ENCODE measurements at places on chromosomes 5 and 9.

DNA sequence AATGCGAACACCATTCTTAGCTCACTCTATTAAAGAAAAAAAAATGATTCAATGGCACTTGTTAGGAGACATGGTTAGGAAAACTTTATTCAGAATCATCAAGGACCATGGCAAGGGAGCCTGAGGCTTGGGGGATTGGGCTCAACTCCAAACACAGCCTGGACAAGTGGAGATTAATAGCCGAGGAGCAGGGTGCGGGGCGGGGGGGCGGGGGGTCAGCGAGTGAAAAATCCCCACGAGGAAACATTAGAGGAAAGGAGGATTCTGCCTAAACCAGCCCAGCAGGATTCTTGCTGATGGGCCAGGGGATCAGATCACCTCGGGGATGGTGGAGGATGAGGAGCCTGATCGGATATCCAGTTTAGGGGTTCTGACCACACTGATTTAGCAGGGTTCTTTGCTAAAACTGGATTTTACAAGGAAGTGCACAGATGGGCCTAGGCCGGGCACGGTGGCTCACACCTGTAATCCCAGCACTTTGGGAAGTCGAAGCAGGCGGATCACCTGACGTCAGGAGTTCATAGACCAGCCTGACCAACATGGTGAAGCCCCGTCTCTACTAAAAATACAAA, 24.4 kb upstream of the FIBCD1 start:
- DNase-seq: no peak

- DNase-seq: no peak
Measured at GRCh38 chr9:87300915-87301314, 196.8 kb upstream of the DAPK1 start.

DNA sequence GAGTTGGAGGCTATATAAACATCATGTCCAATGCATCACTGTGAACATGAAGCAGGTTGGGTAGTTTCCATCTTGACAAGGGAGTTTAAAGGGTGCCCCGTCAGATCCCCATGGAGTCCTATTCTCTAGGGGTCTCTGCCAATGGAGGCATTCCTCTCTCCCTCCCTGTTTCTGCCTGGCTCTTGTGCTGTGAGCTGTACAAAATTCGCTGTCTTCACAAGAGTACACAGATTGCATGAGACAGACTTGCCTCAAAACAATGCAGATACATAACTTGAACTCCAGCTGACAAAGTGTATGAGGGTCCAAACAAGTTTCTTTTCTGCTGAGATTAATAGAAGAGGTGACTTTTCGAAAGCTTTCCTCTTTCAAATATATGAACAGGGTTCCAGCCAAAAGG, 165.2 kb downstream of the SPOCK1 start:
- no peak for DNase-seq

- DNase-seq: no peak
Measured at GRCh38 chr5:136120529-136120928, 12.1 kb upstream of the SMAD5 start.

DNA sequence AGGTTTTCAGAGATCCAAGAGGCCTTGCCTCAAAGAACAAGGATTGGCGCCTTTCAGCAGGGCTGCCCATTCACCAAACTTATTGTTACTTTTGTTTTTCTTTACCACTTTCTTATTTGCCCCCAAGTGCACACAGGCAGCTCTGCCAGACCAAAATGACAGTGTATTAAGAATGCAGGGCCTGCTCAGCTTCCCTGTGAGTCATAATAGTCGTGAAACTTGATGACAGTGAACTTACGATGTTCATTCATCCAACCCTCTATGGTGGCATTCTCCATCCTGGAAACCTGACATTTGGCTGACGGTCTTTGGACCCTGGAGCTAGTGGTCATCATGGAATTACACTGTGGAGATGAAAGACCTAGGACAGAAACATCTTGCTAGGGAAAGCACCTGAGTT, 44.3 kb downstream of the UBE2QL1 start:
- no peak for DNase-seq

DNA sequence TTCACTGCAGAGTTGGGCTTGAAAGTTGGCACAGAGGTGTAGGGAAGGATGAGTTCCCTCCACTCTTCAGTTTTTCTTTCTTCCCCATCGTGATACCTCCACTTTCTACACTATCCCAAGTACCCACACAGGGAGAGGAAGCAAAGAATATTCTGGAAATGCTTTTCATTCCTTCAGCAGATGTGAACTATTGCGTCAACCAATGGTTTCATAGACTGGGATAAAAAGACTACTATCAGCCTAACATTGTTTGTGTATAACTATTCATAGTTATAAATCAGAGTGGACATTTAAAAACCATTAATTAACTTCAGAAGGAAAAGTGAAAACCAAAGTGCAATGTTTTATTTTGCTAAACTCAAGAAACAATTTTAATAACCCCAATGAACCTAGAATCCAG, 63.6 kb upstream of the MAMDC2 start:
- DNase-seq: no peak

GRCh38 chr5:150136305-150137167, 19.1 kb downstream of the PDGFRB start:
- DNase-seq: no peak

- DNase-seq: no peak
Measured at GRCh38 chr5:149837680-149838269, 106.8 kb downstream of the PDE6A start.

DNA sequence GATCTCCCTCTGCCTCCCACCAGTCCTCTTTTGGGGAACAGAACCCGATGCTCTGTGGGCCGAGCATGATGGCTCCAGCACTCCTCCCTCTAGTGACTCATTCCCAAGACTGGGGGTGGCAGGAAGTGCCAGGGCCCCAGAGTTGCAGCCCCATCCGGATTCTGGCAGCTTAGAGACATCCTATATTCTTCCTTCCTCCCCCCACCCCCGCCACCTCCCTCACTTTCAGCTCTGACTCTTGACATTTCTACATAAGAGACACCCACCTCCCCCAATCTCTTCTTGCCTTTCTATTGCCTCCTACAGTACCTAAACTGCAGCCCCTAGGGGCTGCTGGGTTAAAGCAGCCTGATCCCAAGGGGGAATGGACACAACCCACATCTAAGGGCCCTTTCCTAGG, 47.1 kb upstream of the MATR3 start:
- DNase-seq: no peak

DNA sequence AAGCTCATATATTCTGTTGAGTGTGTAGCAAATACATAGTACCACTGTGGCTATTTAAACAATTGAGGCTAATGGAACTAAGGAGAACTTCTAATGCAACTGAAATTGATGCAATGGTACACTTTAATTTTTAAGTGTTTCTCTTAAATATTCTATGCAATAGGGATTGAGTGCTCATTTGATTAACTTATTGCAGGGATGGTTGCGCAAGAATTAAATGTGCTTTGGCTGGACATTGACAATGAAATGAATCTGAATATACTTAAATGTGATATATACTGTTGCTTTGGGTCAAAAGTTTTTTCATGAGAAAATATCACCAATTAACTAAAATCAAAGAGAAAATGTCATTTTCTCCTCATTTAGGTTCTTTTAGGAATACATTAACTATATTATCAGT, 227.1 kb downstream of the ARL15 start:
- DNase-seq: no peak

- no peak for DNase-seq
Measured at GRCh38 chr5:101878190-101878589, 417.9 kb downstream of the SLCO4C1 start.

DNA sequence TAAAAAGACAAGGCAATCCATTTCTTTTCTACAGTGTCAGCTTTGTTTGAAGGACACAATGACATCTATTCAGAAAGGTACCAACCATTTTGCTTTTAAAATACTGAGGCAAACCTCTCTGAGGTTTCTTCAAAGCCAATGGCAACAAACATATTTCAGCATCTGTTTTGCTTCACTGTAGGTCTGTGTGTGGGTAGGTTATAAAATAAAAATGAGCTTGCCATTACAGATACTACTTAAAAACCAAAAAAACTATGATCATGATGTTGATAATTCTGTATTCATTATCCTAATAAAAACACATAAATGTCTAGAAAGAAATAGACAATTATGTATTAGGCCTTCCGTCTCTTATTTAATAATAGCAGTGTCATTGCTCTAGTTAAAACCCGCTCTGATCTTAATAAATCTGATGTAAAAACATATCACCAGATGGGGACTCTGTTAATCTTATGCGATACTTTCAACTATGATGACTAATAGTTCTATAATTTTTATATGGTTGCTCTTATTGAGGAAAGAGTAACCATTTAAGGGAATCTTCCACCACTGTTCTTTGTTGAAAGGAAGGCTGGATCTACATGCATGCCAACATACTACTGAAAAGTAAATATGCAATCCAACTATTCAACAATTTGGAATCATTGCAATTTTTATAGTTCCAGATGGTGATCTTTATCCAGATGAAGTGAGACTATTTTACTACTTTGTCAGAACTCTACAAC, 647.2 kb downstream of the PDE4D start:
- DNase-seq: no peak

DNA sequence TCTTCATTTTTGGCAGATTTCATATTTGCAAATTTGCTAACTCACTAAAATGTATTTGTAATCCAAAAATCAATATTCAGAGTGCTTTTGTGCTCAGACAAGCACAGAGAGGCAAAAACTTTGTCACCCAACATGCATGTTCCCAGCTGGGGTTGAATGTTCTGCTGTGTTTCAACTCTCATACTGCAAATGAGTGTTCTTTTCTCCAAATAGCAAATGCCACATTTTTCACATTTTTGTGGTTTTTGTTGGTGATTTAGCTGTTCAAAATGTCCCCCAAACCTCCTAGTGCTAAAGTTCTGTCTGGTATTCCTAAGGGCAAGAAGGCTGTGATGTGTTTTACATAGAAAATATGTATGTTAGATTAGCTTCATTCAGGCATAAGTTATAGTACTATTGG, 87.3 kb upstream of the PCSK5 start:
- no peak for DNase-seq

DNA sequence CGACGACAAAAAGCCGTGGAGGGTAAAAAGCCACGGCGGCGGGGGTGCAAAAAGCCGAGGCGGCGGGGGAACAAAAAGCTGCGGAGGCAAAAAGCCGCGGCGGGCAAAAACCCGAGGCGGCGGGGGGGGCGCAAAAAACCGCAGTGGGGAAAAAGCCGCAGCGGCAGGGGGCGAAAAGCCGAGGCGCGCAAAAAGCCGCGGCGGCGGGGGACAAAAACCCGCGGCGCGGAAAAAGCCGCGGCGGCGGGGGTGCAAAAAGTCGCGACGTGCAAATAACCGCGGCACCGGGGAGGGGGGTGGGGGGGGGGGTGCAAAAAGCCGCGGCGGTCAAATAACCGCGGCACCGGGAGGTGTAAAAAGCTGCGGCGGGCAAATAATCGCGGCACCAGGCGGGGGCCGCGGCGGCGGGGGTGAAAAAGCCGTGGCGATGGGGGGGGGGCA, 511.5 kb downstream of the FOXD4L5 start:
- peak; percentile 29 for DNase-seq

- DNase-seq: no peak
Measured at GRCh38 chr5:154498591-154498990, 20.6 kb upstream of the HAND1 start.

DNA sequence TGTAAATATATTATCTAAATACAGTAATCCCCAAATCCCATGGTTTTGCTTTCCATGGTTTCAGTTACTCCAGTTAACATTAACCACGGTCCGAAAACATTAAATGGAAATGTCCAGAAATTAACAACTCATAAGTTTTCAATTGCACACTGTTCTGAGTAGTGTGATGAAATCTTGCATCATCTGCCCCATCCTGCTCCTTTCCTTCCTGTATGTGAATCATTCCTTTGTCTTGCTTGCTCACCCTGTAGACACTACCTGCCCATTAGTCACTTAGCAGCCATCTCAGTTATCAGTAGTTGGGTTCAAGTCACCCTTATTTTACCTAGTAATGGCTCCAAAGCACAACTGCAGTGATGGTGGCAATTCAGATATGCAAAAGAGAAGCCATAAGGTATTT, 1568.5 kb upstream of the WWC1 start:
- no peak for DNase-seq

DNA sequence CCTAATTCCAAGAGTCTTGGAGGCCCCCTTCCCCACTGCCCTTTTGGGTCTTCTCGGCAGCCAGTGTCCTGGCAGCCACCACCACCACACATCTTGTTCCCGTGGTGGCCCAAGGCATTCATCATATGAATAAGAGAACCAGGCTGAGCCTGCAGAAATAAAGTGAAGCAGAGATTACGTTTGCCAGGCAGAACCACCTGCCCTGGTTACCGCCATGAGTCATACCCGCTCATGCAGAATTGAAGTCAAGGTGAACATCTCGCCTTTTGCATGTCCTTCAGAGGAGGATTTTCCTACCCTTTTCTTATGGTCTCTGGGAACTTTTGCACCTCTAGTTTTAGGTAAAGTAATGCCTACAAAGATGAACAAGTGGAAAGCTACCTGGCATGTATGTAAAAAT, 119.5 kb upstream of the LMX1B start:
- DNase-seq: no peak

GRCh38 chr5:43773478-43773844, 170.5 kb downstream of the NNT start:
- no peak for DNase-seq

GRCh38 chr9:101778332-101778731, 39.9 kb upstream of the GRIN3A start:
- DNase-seq: no peak

GRCh38 chr5:6551955-6552313, 80.9 kb downstream of the NSUN2 start:
- DNase-seq: no peak

DNA sequence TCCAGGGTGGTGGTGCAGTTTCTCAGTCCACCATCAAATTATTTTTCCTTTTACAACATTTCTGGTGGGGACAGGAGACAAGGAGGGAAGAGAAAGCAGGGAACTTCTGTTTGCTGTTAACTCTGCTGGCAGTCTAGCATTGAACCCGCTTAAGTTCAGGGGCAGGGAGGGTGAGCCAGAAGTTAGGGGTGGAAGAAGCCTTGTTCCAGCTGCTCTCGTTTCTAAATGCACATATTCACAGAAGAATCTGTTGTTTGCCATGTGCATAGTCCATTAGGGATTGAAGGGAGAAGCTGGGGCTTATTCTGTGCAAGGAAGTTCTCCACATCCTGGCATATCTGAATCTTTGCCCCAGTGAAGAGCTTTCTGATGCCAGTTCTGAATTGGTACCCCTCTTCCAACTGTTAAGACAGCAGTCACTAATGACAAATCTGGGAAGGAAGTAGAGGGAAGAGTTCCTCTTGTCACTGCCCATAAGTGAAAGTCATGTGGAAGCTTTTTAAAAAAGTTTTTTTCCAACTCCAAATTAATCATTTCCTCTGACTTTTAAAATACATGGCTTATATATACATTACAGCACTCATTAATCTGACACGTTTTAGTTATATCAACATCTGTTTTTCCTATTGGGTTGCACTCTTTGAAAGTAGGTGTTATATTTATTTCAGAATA, 32.6 kb upstream of the ACOT12 start:
- no peak for DNase-seq

GRCh38 chr5:170571875-170572852, 68.3 kb downstream of the KCNIP1 start:
- no peak for DNase-seq

DNA sequence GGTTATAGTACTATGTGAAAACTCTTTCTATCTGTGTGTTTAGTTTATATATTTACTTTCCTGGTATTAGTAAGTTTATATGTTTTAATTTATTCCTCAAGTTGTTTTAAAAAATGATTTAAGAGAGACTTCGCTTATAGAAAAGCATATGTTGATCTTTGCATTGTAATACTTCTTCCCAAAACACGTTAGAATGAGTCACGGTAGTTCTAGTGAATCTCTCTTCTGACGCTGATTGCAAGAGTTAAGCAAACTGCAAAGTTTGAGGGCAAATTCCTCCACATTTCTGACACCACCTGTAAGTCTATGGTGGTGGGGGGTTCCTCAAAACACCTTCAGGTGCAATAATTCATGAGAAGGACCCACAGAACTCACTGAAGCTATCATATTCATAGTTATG, 327.2 kb downstream of the GLIS3 start:
- no peak for DNase-seq

- peak; percentile 32 for DNase-seq
Measured at GRCh38 chr9:99135456-99135855, 30.5 kb downstream of the TGFBR1 start.

Measured in CD4-positive, alpha-beta T cell treated with Interleukin-17A for 1 hour (primary cell).